ENCODE measurements at places on chromosomes 13 and 19. TPM values are rescaled to one million over a fixed set of nuclear protein-coding genes. Genes with fewer than 3 reads are reported as not detected.

Gene GSX1
- not detected for total RNA-seq

Gene TIMM29
- total RNA-seq, result 12.4 TPM

- no peak overlapping the region for H3K4me3 ChIP-seq
- H3K27ac ChIP-seq, result no peak overlapping the region
- H3K4me1 ChIP-seq, result no peaks in the 10 kb centered on the region
- H3K27me3 ChIP-seq, result peaks cover 67% of the 10 kb centered on the region
These were observed 26.3 kb downstream of the CYP4F2 start for GRCh38 chr19:15871570-15871969.

- H3K4me3 ChIP-seq, result peak overlapping the region; percentile 57
- no peaks in the 10 kb centered on the region for H3K27me3 ChIP-seq
- peak overlapping the region; percentile 87 for H3K27ac ChIP-seq
- H3K4me1 ChIP-seq, result peaks cover 18% of the 10 kb centered on the region
- DNase-seq, result peak; percentile 46
These were observed 10.4 kb upstream of the ITM2B start for GRCh38 chr13:48222358-48223301.

Gene RFX2
- total RNA-seq, result 6.1 TPM
